Activated naive CD4-positive, alpha-beta T cell treated with anti-CD3 and anti-CD28 coated beads for 36 hours (primary cell): ENCODE measurements at places on chromosomes 13 and 19.
A peak's percentile ranks its signal among the peaks of the same experiment; 100 is the strongest.

DNA sequence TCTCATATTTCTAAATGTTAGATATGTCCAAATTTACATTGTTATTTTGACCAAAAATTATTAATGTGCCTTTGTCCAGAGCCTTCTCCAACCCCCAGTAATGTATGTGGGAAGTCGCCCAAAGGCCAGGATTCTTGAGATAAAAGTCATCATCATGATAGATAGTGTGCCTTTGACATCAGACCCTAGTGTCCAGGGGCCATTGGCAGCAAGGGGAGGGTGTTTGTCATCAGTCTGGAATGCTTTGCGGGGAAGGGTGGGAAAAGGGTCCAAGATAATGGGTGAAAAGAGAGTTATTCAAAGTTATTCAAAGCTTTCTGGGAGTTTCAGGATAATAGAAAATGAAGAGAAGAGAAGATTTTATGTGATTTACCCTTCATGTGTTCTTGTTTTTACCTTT lies 909.5 kb upstream of the GPC6 start:
- DNase-seq, result no peak

DNA sequence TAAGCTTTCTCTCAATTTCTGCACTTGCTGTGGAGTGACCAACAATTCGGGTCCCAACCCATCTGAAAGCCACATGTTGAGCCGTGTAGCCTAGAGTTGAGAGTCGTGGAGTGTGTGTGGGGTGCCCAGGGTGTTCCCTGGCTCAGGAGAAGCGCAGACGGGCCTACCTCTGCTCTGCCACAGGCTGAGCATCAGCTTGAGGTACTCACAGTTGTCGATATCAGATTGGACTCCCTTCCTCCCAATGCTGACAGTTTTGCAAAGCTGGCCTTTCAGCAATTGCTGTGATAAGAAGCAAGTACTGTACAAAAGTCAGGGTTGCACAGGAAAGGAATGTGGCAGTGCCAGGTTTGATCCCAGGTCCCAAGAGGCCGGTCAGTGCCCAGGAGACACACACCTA lies 133.4 kb upstream of the SPACA7 start:
- DNase-seq, result no peak

- peak; percentile 61 for DNase-seq
Measured at GRCh38 chr13:91369441-91369831, 21.9 kb downstream of the MIR17HG start.

DNA sequence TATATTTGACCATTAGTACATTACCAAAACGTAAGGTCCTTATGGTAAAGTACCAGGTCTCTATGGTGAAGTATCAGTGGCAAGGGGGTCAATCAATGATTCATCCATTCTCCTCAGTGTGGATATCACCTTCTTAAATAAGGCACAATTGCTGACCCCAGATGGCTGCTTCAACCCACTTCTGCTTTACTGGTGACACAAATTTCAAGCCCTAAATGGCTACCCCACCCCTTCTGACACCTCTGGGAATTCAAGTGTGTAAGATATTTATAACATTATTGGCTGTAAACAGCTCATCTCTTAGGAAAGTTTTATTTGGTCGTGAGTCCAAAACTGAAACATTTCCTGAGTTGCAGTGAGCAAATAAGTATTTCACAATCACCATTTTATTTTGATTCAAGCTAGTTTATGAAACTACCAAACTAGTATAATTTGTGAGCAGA lies 7.9 kb upstream of the WBP4 start:
- DNase-seq, result no peak
